Inflammatory macrophage (primary cell): ENCODE measurements at places on chromosomes 7 and 10.

- DNase-seq = peak; percentile 7
Measured at GRCh38 chr10:95276367-95277200, 14.2 kb downstream of the PDLIM1 start.

DNA sequence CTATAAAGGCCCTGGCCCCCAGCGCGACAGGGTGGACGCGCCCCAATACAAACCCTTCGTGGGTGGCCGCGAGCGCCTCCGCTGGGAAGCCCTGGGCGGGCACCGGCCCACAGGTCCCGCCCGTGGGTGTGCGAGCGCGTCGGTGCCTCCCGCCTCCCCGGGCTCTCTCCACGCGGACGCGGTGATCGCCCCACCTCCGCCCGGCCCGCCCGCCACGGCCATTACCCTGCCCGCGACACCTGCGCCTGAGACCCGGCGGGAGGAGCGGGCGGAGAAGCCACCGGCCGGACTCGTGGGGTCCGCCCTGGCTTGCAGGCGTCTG, 81.2 kb downstream of the PAX2 start:
- DNase-seq = no peak

DNA sequence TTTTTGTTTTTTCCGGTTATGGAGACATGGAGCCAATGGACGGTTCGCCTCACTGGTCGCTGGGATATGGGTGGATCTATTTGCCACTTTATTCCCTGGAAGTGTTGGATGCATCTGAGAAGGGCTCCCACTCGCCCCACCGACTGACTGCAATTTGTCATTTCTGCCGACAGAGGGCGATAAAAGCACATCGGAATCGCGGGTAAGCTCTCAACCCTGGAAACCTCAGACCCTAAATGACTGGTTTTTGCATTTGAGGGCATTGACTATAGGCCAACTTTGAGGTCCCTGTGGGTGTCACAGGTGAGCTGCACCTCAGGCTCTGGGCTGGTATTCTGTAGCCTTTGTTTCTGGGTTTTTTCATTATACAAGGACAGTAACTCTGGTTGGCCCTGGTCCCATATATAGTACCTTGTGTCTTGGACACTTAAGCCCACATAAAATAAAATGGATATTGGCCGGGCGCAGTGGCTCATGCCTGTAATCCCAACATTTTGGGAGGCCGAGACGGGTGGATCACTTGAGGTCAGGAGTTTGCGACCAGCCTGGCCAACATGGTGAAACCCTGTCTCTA, 11.9 kb upstream of the OPALIN start:
- DNase-seq = peak; percentile 63

GRCh38 chr10:44902941-44903545, 8.1 kb upstream of the TMEM72 start:
- DNase-seq = no peak

GRCh38 chr7:131562941-131563340, 6.5 kb upstream of the PODXL start:
- DNase-seq = no peak

- no peak for DNase-seq
Measured at GRCh38 chr7:155774947-155775346, 37.3 kb downstream of the SHH start.

DNA sequence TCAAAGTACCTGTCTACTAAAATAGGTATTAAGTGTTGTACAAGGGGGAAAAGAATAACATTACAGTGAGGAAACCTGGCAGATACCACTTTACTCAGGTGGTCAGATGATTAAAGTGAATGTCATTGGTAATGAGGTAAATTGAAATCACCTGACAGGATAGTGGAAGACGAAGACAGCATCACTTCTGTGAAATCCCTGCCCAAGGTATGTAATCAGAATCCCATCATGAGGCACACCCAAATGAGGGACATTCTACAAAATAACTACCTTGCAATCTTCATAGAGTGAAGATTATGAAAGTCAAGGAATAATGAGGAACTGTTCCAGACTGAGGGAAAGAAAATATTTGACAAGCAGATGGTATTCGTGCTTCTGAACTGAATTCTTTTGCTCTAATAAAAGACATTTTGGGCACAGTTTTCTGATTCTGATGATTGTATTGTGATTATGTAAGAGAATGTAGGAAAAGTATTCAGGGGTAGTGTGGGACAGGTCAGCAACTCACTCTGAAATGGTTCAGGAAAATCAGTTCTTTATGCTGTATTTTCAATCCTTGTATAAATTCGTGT, 33.3 kb upstream of the ARMS2 start:
- no peak for DNase-seq

DNA sequence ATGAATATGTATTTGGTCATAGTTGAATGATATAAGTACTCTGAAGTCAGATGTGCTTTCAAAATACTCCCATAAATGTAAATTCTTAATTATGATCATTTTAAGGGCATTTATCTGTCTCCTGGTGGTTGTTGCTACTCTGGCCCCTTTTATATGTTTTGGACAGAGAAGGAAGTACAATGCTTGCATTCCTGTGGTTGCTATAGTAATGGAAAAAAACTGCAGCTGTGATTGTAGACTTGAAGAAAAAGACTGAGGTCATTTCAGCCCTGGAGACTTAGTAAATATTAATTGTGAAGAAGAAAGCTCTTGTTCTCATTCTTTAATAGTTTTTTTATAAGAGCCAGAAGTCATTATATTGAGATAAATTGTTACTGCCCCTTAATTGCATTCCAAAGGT, 70.2 kb upstream of the FERD3L start:
- no peak for DNase-seq

GRCh38 chr10:1452777-1453176, 284.5 kb downstream of the ADARB2 start:
- no peak for DNase-seq

DNA sequence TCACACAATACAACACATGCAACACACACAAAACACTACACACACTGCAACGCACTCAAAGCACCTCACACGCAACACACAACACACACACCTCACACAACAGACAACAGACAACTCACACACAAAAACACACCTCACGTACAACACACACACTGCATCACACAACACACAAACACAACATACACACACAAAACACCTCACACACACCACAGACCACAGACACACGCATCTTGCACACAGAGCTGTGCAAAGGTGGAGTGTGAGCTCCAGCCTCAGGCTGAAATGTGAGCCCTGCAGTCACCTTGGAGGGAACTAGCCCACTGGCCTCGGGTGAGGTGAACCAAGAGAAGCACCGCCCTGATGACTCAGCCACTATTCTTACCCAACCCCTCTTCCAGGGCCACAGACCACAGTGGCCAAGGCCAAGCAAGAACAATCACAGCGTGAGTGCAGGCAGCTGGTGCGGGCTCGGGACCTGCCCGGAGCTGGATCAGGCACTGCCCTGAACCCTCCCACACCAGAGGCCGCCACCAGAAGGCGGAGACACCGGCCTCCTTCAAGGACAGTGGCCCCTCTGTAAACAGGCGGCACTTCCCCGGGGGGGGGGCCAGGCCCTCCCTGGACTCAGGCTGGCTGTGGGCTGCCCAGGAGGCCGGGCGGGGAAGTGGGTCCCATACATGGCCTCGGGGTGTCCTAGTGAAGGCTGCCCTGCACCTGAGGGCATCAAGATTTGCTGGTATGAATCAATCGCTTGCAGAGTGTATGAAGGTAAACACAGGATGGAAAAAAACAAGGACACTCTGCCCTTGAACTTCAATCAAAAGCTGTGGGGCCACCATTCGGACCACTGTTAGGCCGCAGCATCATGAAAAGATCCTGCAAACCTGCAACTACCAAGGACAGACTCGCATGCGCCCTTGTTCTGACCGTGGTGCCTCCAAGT, 106.7 kb downstream of the TNS3 start:
- DNase-seq = peak; percentile 98

- DNase-seq = peak; percentile 97
Measured at GRCh38 chr7:143287935-143288826, at the start of gene CASP2. Gene CASP2, plus strand, starts transcription at chr7:143288351. Its CDS starts 105 bp downstream, at chr7:143288456.

- no peak for DNase-seq
Measured at GRCh38 chr7:155972247-155972646, 160.0 kb upstream of the SHH start.

DNA sequence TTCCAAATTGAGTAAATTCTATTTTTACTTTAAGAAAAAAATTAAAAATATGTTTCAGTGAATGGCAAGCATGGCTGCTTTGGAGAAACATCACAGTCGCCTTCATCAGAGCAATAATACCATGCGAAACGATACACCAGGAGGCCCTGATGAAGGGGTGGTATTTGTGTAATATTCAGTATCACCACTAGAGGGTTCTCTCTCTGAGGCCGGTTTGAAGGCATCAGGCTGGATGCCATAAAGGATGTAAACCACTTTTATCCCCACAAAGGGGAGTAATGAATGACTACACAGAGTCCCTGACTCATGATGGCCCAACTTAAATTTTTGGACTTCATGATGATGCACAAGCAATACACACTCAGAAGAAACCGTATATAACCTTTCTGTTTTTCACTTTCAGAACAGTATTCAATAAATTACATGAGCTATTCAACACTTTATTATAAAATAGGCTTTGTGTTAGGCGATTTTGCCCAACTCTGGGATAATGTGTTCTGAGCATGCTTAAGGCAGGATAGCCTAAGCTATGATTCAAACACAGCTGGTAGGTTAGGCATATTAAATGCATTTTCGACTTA, 95.5 kb downstream of the PPP1R17 start:
- DNase-seq = peak; percentile 56

GRCh38 chr7:156943091-156944041, 6.1 kb upstream of the NOM1 start:
- no peak for DNase-seq

- DNase-seq = no peak
Measured at GRCh38 chr10:5634918-5635317, 31.5 kb downstream of the ASB13 start.

DNA sequence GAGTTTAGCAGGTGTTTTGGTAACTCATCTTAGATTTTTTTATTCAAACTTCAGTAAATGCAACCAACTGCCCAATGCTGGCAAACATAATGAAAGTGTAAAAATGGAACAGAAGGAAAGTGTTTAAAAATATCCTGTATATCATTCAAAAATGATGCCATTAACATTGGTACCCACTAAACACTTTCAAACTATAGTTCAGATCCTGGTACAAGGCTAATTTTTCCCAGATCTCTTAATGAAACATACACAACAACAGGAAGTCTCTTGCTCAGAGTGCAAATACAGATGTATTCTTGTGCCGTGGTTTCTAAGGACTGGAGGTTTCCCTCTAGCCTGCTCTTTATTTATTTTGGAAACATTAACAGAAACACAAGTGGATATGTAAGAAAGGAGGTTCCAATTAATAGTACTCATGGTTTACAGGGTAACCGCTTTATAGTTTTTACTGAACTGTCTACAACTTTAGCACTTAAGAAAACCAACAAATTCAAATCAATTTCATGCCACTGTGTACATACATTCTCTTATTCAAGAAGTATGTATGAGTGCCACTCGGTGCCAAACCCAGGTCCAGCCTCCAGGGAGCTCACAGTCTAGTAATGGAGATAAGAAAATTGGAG, 176.0 kb upstream of the AKR1E2 start:
- no peak for DNase-seq

DNA sequence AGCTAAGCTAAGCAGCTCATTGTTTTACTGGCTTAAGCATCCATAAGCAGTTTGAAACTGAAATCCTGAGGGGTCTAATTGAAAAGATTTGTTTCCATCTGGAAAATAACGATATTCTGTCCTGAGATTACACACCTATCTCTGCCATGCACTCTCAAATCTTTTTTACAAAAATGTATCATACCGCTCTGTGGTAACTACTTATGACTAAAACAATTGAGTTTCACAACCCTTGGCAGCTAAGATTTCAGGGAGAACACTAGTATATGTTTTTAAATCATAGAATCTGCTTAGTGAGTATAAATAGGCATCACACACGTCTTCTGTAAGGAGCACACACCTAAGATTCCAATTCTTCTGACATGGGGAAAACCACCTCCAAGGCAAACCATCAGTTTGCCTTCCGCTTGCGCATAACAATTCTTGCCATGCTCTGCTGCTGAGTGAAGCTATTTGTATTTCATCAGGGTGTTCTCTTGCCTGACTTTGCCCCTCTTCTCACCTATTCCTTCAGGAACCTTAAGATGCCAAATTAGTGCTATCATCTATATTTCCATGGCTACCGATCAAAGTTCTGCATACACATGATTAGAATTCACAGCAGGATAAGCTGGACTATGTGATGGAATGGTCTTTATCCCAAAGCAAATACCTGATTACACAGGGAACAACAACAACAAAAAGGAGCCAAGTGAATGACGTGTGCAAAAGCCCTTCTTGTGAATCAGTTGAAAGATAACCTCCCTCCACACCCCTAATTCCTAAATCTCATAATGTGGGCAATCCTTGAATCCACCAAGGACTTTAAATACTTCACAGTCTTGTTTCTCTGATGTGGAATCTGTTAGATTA, 40.9 kb downstream of the PRPF18 start:
- no peak for DNase-seq

GRCh38 chr10:44723082-44723481, 188.1 kb upstream of the TMEM72 start:
- no peak for DNase-seq

DNA sequence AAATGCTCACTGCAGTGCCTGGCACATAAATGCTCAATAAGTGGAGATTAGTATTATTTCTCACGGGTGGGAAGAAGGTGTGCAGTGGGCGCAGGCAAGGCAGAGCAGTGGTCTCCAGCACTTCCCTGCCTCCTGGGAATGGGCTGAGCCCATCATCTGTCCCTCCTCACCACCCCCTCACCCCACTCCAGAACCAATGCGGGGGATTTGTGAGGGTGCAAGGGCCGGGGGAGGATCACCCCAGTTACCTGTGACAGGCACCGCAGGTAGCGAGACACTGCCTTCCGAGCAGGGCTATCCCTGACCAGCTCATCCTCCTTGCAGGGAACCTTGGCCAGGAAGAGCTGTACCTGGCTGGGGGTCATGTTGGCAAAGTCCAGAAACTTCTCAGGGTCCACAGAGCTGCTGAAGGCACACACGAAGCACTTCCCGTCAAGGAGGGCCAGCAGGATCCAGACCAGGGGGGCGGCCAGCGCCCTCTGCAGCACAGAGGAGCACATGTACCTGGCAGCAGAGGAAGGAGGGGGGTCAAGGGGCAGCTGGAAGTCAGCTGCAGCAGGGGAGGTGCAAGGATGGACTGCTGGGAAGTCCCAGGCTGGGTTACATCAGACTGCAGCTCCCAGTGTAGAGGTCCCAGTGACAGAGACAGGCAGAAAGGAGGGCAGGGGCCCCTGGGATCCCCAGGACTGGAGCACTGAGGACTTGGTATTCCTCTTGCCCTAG, 2.8 kb downstream of the CALHM3 start:
- DNase-seq = peak; percentile 66

- DNase-seq = no peak
Measured at GRCh38 chr7:5489991-5490536, 66.4 kb upstream of the TNRC18 start.

GRCh38 chr10:72267819-72268399, 5.8 kb upstream of the DDIT4 start:
- no peak for DNase-seq

- no peak for DNase-seq
Measured at GRCh38 chr7:98360221-98361130, 40.4 kb downstream of the BAIAP2L1 start.
